ENCODE measurements at places on chromosomes 5 and 9.

DNA sequence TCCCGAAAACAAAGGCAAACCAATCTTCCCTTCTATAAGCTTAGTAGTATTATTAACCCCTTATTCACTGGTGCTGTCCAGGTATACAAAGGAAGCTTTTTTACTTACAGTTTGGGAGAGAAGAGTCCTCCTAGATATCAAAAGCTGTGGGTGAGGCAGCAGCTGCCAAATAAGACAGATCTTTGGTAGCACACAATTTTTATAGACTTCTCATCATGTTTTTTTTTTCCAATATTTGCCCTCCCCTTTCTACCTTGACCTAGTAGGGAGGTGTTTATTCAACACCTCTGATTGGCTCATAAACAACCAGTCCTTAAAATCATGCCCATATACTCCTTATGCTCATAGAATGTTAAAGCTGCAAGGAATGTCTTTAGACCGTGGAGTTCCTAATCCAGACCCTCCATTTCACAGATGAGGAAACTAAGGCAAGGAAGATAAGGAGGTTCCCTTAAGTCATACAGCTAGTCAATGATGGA, at the start of gene ALDOB:
Gene ALDOB, minus strand, starts transcription at position 174 of the 479 bp plus-strand sequence. CDS start 4,887 bp downstream, outside the sequence.
- DNase-seq, result no peak

- no peak for DNase-seq
Measured at GRCh38 chr5:62974623-62975022, 396.0 kb downstream of the LRRC70 start.

DNA sequence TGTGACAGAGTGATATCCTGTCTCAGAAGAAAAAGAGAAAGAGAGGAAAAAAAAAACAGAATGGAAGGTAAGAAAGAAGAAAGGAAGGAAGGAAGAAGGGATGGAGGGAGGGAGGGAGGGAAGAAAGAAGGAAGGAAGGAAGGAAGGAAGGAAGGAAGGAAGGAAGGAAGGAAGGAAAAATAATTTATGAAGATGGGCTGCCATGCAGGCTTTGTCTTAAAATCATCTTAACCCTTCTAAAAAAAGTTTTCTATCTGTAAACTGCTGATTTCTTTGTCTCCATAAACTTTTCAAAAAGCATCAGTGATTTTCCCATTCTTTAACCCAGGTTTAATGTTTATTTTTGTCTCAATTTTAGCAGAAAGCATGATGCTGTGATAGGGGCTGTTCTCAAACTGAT, 1154.1 kb upstream of the CDH6 start:
- no peak for DNase-seq

DNA sequence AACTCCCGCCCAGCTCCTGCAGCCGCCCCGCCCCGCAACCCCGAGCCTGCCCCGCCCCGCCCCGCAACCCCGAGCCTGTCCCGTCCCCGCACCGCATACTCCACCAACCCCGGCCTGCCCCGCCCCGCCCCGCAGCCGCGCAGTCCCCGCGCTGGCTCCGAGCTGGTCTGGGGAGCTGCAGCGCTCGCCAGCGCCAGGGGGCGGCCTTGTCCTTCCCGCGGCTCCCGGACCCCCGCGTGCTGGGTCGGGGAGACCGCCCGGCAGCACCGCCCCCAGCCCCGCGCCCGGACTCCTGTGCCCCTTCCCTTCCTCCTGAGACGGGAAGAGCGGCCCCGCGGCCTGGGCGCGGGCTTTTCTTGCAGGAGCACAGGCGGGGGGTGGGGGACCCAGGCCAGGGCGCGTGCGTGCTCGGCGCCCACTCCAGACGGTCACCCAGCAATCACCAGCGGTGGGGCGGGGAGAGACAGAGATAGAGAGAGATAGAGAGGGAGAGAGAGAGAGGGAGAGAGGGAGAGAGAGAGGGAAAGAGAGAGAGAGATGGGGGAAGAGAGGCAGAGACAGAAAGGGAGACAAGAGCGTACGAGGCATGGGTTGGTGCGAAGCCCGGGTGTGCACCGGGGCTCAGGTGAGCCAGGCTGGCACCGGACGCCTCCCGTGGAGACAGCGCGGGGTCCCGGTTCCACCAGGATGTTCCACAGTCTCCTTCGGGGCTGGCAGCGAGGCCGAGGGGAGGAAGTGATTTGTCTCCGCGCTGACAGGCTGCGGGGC, 14.7 kb upstream of the TMEM250 start:
- peak; percentile 38 for DNase-seq

- no peak for DNase-seq
Measured at GRCh38 chr9:8188723-8189407, 389.3 kb upstream of the DMAC1 start.

All from stimulated activated CD4-positive, alpha-beta T cell treated with anti-CD3 and anti-CD28 coated beads, Interleukin-4, amount 100 ng/mL, for 1 hour (primary cell).